Type B pancreatic cell (in vitro differentiated cells): ENCODE measurements at places on chromosomes 3 and 15. TPM values are rescaled to one million over a fixed set of nuclear protein-coding genes. Genes with fewer than 3 reads are reported as not detected.
A peak's percentile ranks its signal among the peaks of the same experiment; 100 is the strongest.

DNA sequence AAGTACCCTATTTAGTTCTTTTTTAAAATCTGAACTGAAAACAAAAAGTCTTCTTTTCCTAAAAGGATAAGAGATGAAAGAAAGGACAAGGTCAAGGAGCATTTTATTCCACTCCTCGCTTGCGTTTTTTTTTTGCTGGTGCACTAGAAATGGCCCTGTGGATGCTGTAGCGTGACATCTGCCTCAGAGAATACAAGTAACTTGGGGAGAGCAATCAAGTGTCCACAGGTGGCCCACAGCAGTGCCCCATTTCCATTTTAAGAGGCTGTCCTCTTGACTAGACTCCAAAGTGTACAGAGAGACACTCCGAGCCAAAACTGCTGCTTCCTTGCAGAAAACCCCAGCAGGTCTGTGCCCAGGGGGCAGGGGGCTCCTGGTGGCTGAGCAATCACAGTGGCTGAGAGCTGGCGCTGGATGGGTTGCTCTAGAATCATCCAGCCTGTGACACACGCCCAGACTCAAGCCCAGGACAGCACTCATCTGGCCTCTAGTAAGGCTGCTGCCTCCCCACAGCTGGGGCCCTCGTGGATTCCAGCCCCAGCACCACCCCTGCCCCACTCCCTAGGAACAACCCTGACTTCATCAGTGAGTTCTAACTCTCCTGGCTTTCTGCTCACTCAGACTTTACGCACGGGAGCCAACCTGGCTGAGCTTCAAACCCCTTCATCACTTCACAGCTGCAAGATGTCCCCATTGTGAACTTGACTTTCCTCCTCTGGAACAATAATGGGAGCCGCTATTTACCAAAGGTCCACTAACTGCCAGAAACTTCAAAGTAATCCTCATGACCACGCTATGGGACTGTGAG, 71.1 kb upstream of the SPATA12 start:
- H3K27ac ChIP-seq = peak overlapping the region; percentile 12
- no peak for DNase-seq
- peaks cover 8% of the 10 kb centered on the region for H3K27me3 ChIP-seq
- H3K4me3 ChIP-seq = peak overlapping the region; percentile 42
- no peaks in the 10 kb centered on the region for H3K36me3 ChIP-seq

DNA sequence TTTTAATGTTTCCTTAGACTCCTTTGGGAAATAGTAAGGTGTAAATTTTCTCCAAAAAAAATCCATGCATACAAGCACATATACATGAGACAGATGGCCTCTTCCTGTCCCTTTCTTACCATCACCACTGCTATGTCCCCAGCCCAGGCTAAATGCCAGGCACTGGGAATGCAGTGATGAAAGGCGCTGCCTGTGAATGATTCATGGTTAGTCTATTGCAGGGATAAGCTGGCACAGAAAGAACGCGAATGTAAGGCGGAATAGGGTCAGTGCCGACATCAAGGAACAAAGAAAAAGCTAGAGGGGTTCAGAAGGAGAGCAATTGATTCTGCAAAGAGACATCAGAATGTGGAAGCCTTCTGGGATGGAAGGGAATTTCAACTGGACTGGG, 36.2 kb upstream of the CFAP161 start:
- H3K4me3 ChIP-seq = no peak overlapping the region
- no peak overlapping the region for H3K27ac ChIP-seq
- H3K4me1 ChIP-seq = peaks cover 7% of the 10 kb centered on the region
- H3K27me3 ChIP-seq = peaks cover 47% of the 10 kb centered on the region
- H3K36me3 ChIP-seq = no peaks in the 10 kb centered on the region

DNA sequence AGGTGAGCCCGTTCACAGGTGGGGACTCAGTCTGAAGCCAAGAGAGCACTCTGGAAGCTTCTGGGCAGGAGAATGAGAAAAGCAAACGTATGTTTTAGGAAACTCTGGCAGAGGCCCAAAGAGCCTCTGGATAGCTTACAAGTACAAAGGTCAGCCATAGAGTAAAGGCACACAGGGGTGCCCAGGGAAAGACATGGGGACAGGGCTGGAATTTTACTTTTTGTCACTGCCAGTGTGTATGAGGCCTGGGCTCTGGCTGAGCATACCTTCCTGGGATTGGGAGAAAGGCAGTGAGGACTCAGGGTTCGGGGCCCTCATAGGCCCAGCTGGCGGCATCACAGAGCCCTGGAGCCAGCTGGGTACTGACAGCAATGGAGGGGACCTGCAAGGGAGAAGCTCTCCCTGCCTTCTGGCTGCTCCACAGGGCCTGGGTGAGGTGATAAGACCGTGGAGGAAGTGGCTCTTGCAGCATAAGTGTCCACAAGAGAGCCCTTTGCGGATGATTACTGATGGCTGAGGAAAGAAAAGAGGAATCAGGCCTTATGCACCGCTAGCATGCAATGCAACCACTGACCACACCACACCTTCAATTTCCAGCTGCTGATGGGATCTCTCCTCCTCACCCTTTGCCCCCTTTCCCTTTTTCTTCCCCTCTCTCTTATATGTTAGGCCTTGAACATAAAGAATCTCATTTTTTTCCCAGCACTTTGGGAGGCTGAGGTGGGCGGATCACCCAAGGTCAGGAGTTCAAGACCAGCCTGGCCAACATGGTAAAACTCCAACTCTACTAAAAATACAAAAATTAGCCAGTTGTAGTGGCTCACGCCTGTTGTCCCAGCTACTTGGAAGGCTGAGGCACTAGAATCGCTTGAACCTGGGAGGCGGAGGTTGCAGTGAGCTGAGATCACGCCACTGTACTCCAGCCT, 25.1 kb upstream of the BCL2L10 start:
- no peak overlapping the region for H3K27ac ChIP-seq
- H3K27me3 ChIP-seq = no peaks in the 10 kb centered on the region
- H3K36me3 ChIP-seq = peaks cover 3% of the 10 kb centered on the region
- H3K4me3 ChIP-seq = no peak overlapping the region
- DNase-seq = no peak

GRCh38 chr3:190008432-190008831, 112.3 kb downstream of the P3H2 start:
- DNase-seq = no peak
- no peak overlapping the region for H3K27ac ChIP-seq
- H3K36me3 ChIP-seq = no peaks in the 10 kb centered on the region
- H3K27me3 ChIP-seq = no peaks in the 10 kb centered on the region

GRCh38 chr3:185024966-185025365, 127.9 kb downstream of the C3orf70 start:
- peaks cover 21% of the 10 kb centered on the region for H3K36me3 ChIP-seq
- no peaks in the 10 kb centered on the region for H3K27me3 ChIP-seq
- H3K4me3 ChIP-seq = no peak overlapping the region
- no peak for DNase-seq

GRCh38 chr3:122255757-122256439, 69.2 kb upstream of the CSTA start:
- H3K27me3 ChIP-seq = peaks cover 3% of the 10 kb centered on the region
- no peaks in the 10 kb centered on the region for H3K36me3 ChIP-seq
- no peak overlapping the region for H3K4me3 ChIP-seq
- DNase-seq = no peak

The PLA1A gene
- total RNA-seq = 0.64 and 1.6 TPM in 2 replicates

GRCh38 chr15:40059821-40060220, 20.8 kb upstream of the SRP14 start:
- H3K36me3 ChIP-seq = no peaks in the 10 kb centered on the region
- H3K4me3 ChIP-seq = no peak overlapping the region
- no peaks in the 10 kb centered on the region for H3K27me3 ChIP-seq
- no peak for DNase-seq

DNA sequence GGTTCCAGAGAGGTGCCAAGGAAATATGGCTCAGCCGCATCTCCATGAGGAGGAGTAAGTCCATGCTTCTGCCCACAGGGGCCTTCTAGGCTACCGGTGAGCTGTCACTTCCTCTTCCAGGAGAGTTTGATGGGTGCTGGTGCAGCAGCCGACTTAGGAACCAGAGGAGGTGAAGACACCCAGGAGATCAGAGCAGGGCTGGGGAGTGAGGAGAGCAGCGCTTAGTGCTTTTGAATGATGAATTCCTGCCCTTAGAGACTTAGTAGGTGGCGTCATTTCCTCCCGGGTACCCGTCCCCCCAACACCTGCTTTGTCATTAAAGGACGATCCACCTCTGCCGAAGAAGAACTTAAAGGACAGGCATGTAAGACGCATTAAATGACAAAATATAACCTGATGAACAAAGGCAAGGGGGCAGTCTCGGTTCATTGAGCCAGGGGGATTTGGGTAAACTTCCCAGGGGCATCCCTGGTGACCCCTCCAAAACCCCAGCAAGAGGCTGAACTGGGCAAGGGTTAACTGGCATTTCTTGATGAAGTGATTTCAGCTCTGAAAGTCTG, 67.6 kb downstream of the HES1 start:
- peak overlapping the region; percentile 92 for H3K27ac ChIP-seq
- DNase-seq = no peak
- peaks cover 67% of the 10 kb centered on the region for H3K4me1 ChIP-seq
- H3K27me3 ChIP-seq = peaks cover 18% of the 10 kb centered on the region
- H3K4me3 ChIP-seq = peak overlapping the region; percentile 88
- peaks cover 4% of the 10 kb centered on the region for H3K36me3 ChIP-seq

DNA sequence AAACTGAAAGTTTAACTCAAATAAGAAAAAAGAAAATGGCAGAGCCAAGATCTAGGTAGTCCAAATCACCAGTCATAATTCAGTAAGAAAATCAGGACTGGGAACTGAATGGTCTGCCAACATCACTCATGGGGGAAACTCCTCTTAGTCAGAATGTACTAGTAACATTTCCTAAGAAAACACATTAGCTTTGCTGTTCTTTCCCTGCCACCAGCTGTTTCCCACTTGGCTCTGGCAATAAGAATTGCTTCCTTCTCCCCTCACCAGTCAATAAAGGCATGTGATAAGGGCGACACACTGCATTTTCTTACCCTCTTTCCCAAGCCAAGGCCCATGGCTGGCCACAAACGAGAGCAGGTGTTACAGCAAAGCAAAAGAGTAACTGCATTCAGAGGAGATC, 46.1 kb downstream of the PIK3R4 start:
- DNase-seq = no peak
- no peaks in the 10 kb centered on the region for H3K4me1 ChIP-seq
- H3K4me3 ChIP-seq = no peak overlapping the region
- H3K27ac ChIP-seq = no peak overlapping the region

DNA sequence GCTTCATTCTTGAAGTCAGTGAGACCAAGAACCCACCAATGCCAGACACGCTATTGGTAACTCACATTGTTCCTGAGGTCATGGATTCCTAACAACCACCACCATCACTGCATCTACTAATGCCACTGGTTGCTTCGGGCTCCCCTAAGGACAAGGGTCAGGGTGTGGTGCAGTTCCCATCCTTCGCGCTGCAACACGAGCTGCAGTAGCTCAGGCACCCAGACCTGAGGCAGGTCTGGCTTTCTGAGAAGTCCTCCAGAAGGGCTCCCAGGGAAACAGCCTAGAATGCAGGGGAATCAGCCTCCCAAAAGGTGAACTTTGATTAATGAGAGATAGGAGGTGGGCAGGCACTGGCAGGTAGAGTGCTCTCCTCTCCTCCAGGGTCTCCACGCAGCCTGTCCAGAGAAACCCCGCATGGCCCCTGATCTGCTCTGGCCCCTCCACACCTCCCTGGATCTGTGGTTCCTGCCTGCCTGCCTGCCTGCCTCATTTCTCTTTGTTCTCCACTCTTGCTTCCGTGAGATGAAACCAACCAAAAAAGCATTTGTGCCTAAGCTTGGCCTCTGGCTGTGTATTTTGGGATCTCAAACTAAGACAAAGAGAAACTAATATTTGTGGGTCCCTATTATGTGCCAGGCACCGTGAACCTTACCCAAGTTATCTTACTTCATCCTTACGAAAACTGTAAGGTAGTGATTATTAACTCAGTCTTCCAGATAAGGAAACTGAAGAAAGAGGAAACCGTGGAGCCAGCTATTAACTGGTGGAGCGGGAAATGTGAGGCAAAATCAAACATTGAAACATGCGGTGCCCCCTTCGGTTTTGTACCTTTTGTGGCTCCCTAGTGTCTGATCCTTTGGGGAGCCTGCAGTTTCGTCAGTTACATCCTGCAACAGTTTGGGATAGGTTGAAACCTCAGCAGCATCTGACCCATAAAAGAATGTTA, 43.9 kb upstream of the USP3 start:
- H3K4me1 ChIP-seq = peaks cover 37% of the 10 kb centered on the region
- DNase-seq = no peak
- no peaks in the 10 kb centered on the region for H3K36me3 ChIP-seq
- peak overlapping the region; percentile 29 for H3K4me3 ChIP-seq
- H3K27me3 ChIP-seq = peaks cover 22% of the 10 kb centered on the region

GRCh38 chr3:42666577-42666998, 13.1 kb downstream of the ZBTB47 start:
- H3K27ac ChIP-seq = no peak overlapping the region
- H3K4me3 ChIP-seq = no peak overlapping the region
- DNase-seq = no peak
- H3K27me3 ChIP-seq = no peaks in the 10 kb centered on the region
- H3K4me1 ChIP-seq = no peaks in the 10 kb centered on the region

- no peaks in the 10 kb centered on the region for H3K27me3 ChIP-seq
- no peak overlapping the region for H3K4me3 ChIP-seq
- peak overlapping the region; percentile 57 for H3K27ac ChIP-seq
- no peaks in the 10 kb centered on the region for H3K36me3 ChIP-seq
Measured at GRCh38 chr3:11514191-11514821, 129.4 kb downstream of the VGLL4 start.

DNA sequence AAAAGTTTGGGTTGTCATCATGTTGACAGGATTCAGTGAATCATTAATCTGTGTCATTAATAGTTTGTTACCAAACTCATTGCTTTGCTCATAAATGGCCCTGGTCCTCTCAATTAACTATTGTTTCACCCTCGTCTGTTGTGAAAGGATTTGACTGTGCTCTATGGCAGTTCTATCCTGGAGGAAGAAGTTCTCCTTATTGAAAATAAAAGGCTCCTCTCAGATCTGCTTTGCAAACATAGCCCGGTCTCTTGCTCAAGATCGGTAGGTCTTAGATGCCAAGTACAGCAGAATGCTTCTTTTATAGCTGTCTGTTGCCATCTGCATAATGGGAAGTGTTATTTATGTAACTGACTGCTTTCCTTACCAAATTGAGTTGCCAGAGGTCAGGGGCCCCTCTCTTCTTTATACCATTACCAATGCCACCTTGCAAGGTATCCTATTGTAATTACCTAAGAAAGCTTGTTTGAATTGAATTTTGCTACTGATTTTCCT, 146.5 kb downstream of the EBLN2 start:
- H3K27me3 ChIP-seq = no peaks in the 10 kb centered on the region
- DNase-seq = no peak
- H3K4me3 ChIP-seq = no peak overlapping the region
- no peaks in the 10 kb centered on the region for H3K36me3 ChIP-seq
- H3K4me1 ChIP-seq = peaks cover 17% of the 10 kb centered on the region

The C3orf80 gene
- 2.6 and 2.8 TPM in 2 replicates for total RNA-seq

The TEX9 gene
- 19.7 and 23.7 TPM in 2 replicates for total RNA-seq

DNA sequence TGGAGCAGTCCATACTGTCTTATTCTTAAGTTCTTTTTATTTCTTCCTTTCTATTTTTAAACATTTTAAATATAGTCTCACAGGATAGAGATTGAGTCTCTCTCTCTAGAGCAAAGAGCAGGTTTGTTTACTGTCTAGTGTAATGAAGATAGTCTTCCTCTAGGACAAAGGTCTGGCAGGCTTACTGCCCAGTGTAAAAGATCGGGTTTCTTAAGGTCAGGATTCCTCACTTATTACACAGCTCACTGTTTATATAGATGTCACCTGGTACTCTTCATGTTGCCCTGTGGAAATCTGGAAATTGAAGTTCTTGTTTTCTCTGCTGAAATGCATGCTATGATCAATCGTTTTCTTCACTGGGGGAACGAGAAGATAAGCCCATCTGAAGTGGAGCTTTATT, 76.0 kb downstream of the ZBBX start:
- peaks cover 3% of the 10 kb centered on the region for H3K36me3 ChIP-seq
- no peak overlapping the region for H3K4me3 ChIP-seq
- no peaks in the 10 kb centered on the region for H3K27me3 ChIP-seq
- peak overlapping the region; percentile 10 for H3K27ac ChIP-seq

The RASA2 gene
- 14.3 and 20.3 TPM in 2 replicates for total RNA-seq
